ENCODE measurements at places on chromosomes 1 and 21.
A peak's percentile ranks its signal among the peaks of the same experiment; 100 is the strongest.

DNA sequence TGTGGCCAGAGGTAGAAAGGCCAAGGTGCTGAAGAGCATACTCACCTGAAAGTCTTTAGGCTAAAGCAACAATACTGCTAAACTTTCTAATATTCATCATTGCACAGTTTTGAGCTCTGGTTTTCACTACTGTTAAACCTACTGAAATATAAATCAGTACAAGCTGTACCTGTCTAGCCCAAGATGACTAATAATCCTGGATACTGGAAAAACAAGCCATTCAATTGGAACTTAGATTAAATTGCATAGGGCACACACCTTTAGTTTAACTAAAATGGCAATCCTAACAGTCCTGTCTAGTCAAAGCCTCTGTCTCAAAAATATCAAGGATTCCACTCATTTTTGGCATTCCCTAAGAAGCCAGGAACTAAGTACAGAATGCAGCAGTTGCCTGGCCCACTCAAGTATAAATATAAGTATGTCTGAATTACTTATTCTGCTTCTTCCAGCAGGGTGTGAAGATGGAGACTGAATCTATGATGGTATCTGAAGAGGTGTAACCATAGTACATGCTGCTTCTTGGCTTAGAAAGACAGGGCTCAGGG is 3.1 kb downstream of the CHML start:
- no peak for DNase-seq

GRCh38 chr21:37026499-37026898 is 20.0 kb downstream of the RIPPLY3 start:
- no peak for DNase-seq

DNA sequence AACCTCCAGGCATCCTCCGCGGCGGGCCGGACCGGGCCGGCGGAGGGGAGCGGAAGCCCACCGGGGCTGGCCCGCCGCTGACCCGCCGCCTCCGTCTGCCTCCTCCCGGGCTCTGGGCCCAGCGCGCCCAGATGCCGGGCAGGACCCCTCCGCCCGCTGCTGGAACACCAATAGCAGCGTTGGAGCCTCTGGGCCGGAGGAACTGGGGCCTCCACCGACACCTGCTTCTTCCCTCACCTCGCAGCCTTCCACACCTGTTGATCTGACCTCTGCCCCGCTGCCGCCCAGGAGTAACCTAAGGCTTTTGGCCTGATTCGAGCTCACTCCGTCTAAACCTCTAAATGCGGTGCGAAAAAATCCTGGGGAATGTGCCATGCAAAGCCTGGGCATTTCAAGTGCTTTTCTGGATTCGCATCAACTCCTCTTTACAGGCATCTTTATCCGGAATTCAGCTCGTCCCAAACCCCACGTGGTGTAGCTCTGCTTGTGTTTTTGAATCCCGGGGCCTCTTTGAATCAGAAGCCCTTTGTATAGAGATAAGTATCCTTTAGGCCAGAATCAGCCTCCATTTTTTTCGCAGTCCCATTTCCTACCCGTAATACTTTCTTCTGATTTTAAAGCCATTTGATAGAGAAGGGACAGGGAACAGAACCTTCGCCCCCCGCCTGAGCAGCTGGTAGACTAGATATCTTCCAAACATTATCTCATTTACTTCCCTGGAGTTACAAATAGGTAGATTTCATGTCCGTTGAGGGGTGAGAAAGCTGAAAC is 680 bp upstream of the CNN3 start:
- DNase-seq: no peak

GRCh38 chr1:16063226-16063829 is 10.1 kb downstream of the FAM131C start:
- DNase-seq: no peak

GRCh38 chr1:165350840-165351239 is 5.7 kb downstream of the LMX1A start:
- DNase-seq: no peak

GRCh38 chr1:159867664-159868026 is 5.2 kb upstream of the VSIG8 start:
- DNase-seq: no peak

GRCh38 chr1:195763146-195763906 is 844.9 kb downstream of the KCNT2 start:
- no peak for DNase-seq

DNA sequence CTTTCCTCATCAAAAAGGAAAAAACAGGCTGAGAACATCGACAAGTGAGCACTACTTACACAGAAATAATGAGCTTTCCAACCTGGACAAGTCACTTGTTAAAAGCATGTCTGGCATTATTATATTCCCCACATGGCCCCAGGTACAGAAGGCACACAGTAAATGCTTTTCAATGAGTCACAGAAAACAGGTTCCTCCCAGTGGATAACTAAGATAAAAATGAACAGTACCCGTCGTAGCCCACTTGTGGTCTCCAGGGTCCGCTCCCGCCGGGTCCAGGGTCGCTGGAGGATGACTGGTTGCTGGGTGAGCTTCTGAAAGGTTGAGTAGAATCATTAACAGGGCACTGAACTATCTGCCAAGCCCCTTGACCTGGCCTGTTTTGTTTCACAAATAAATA is 186.6 kb downstream of the SIPA1L2 start:
- no peak for DNase-seq

- DNase-seq: no peak
These were observed 64.4 kb upstream of the ETS2 start for GRCh38 chr21:38741092-38741949.

- peak; percentile 68 for DNase-seq
These were observed at the start of gene FAM89A for GRCh38 chr1:231040019-231040799. Gene FAM89A (minus strand): TSS chr1:231040254. CDS start chr1:231040211, 43 bp downstream.

- DNase-seq: no peak
These were observed 264.6 kb upstream of the RAB4A start for GRCh38 chr1:229006121-229006870.

- DNase-seq: no peak
These were observed 25.5 kb downstream of the CAPN9 start for GRCh38 chr1:230772457-230773395.

- DNase-seq: no peak
These were observed 671.4 kb upstream of the ADGRL2 start for GRCh38 chr1:81129366-81129765.

DNA sequence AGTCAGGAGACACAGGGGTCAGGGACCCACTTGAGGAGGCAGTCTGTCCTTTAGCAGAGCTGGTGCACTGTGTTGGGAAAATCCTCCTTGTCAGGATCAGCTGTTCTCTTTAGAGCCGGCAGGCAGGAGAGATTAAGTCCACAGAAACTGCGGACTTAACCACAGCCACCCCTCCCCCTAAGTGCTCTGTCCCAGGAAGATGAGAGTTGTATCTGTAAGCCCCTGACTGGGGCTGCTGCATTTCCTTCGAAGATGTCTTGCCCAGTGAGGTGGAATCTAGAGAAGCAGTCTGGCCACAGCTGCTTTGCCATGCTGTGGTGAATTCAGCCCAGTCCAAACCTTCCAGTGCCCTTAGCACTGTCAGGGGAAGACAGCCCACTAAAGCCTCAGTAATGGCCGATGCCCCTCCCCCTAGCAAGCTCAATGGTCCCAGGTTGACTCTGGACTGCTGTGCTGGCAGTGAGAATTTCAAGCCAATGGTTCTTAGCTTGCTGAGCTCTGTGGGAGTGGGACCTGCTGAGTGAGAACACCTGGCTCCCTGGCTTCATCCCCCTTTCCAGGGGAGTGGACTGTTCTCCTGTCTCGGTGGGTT is 172.8 kb downstream of the ST6GALNAC3 start:
- DNase-seq: no peak

DNA sequence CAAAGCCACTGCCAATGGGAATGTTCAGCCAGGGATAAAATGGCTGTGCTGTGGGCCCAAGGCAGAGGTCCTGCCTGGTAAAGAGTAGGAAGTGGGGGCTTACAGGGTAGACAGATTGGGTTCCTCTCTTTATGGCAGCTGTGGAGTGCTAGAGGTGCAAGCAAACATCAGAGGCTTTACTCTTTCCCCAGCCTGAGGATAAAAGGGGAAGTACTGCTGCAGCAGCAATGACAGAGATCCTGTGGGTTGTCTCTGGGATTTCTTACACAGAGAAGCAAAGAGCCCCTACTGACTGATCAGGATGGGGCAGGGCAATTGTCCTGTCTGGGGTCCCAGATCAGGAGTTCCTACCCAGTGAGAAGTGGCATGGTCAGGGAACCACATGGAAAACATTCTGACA is 54.2 kb downstream of the DRAM2 start:
- DNase-seq: no peak

- DNase-seq: no peak
These were observed 9.3 kb upstream of the CLDN14 start for GRCh38 chr21:36489103-36489775.

- no peak for DNase-seq
These were observed 16.8 kb downstream of the LGR6 start for GRCh38 chr1:202210385-202210784.

DNA sequence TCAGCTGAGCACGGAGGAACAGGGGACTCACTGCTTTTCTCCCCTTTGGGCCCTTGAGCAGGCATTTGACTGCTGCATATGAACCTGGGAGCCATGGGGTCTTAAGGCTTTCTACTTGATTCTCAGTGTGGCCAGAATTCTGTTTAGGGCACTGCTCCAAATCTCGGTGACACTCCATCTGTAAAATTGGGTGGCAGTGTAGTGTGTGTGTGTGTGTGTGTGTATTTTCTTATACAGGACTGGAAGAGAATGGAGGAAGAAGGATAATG is 162.2 kb downstream of the PBX1 start:
- no peak for DNase-seq

DNA sequence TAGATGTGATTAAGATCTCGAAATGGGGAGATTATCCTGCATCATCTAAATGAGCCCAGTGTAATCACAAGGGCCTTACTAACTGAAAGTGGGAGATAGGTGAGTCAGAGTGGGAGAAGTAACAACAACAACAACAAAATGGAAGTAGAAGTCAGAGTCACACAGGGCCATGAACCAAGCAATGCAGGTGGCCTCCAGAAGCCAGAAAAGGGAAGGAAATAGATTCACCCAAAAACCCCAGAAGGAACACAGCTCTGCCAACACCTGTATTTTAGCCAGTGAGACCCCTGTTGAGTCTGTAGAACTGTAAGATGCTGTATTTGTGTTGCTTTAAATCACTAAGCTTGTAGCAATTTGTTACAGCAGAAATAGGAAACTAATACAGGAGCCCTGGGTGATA is 4.1 kb downstream of the TAGLN2 start:
- DNase-seq: peak; percentile 60

DNA sequence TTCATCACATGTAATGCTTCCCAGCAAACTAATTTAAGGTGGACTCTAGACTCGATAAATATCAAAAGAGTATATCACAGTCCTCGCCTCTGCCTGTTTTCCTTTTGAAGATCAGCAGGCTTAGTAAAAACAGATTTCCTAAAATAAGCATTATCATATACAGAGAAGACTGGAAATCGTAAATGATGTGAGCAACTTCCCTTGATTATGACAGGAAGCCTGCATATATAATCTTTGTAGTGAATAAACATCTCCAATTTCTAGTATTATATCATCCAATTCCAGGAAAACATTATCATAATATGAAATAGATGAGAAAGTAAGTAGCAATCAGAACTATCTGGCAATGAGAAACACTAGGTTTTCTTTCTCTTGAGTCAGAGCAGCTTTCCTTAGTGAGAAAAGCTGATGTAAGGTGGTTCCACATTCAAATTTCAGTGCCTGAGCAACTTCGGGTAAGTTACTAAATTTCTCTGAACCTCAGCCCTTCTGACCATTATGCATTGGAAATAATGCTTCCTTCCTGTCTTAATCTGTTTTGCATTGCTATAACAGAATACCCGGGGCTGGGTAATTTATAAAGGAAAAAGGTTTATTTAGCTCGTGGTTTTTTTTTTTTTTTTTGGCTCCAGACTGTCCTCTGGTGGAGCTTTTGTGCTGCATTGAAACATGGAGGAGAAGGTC is 12.6 kb upstream of the POU2F1 start:
- no peak for DNase-seq

DNA sequence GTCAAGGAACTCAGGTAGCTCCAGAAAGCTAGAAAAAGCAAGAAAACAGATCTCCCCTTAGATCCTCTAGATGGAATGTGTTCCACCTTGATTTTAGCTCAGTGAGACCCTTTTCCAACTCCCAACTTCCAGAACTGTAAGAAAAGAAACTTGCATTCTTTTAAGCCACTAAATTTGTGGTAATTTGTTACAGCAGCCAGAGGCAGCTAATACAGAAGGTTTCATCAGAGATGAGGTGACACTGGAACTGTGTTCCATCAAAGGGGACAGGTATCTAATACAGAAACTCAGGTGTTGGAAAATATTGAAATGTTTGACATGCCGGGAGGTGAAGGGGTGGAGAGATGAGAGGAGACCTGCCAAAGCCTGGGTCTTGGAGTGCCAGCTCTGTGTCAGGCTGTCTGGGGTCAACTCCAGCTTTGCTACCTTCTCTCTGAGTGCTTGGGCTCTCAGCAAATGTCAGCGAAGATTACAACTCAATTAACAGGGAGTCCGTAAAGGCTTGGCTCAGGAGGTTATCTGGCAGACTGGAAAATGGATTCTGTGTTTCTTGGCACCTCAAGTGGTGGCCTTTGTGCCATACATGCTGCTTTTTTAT is 71.3 kb downstream of the PLPP3 start:
- no peak for DNase-seq

DNA sequence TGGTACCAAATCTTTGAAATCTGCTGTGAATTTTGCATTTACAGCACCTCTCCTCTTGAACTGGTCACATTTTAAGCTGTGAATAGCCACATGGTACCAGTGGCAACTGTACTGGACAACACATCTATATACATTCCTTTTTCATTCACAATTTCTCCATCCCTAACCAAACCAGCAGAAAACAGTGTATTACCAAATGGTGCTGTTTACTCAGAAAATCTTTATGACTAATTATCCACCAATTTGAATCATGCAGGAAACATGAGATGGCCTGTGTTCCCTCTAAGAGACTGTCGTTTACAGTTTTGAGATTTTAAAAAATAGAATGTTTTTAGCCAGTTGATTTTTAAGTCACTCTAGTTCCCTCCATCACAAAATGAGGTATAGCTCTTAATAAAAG is 17.6 kb upstream of the CCT8 start:
- DNase-seq: no peak

DNA sequence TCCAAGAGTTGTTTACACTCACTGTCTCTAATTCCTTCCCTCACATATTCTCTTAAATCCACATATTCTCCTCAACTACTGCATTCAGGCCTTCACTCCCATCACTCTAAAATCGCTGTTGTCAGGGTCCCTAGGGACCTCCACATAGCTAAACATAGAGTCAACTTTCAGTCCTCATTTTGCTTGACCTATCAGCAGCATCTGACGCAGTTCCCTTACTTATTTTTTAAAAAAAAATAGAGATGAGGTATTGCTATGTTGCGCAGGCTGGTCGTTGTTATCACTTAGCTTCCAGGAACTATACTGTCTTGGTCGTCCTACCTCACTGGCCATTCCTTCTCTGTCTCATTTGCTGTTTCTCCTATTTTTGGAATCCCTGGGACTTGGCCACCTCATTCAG is 11.7 kb upstream of the PLEKHO1 start:
- no peak for DNase-seq
